ENCODE measurements at places on chromosomes 6 and 20.
A peak's percentile ranks its signal among the peaks of the same experiment; 100 is the strongest.

DNA sequence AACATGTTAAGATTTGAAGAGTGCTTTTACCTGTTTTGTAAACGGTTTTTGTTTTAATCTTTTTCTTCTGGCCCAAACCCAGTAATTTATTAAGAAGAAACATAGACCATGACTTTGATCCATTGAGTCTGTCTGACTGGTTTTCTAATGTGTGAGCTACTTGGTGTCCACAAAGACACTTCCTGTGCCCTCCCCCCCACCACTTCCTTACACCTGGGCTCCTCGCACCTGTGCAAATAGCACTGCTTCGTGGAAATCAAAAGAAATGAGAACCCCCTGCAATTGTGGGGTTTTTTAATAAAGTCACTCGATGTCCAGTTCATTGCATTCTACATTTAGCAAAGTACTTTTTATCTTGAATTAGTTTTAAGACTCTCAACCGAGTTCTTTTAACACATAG lies 65.5 kb downstream of the SMOC2 start:
- no peak for DNase-seq

DNA sequence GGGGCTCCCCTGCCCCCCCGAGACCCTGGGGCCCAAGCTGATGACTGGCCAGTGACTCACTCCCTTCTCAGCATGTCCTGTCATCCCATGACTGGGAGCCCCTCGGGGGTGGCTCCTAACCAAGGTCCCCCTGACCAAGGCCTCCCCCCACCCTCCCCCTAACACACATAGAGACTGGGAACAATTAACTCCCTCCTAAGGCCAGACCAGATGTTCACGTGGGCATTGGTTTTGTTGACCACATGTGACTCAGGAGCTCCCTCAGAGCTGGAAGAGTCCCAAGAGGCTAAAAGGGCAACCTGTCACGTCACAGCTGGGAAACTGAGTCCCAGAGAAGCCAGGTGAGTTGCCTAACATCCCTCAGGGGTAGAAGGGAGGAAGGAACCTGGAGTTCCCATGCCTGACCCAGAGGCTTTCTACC lies 10.6 kb upstream of the CCN5 start:
- no peak for DNase-seq

GRCh38 chr6:71258078-71258866 lies 30.3 kb upstream of the OGFRL1 start:
- DNase-seq: no peak

- no peak for DNase-seq
Measured at GRCh38 chr20:51679254-51679921, 88.8 kb downstream of the ATP9A start.

DNA sequence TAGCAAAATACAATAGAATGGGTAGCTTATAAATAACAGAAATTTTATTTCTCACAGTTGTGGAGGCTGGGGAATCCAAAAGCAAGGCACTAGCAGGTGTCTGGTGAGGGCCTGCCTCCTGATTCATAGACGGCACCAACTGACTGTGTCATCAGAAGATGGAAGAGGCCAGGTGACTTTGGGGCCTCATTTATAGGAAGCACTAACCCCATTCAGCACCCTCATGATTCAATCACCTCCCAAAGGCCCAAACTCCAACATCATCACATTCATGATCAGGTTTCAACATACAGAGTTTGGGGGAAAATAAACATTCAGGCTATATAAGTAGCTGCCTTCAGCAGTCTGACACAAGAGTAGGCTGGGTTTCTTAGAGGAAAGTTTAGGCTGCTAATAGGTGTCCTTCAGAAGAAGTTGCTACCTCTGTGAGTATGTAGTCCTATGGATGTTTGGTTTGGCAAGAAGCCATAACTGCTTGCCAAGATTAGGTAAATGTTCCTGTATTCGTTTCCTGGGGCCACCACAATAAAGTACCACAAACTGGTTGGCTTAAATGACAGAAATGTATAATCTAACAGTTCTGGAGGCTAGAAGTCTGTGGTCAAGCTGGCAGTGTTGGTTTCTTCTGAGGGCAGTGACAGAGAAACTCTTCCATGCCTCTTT lies 48.8 kb downstream of the NT5E start:
- DNase-seq: no peak

DNA sequence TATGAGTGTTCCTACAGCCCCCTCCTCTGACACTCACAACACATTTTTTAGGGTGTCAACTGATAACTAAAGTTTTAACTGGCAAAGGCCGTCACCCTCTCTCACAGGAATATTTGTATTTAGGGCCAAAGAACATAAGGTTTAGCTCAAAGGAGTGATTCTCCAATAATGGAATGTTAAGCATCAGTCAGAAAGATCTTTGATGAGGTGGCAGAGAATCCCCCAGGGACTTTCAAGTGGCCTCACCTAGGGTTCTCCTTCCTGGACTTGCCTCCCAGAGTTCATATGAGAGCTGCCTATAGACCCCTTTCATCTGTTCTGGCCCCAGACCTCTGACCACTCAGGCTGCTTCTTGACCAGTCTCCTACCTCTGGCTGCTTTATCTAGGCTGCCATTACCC lies 7.4 kb upstream of the SCUBE3 start:
- DNase-seq: no peak

DNA sequence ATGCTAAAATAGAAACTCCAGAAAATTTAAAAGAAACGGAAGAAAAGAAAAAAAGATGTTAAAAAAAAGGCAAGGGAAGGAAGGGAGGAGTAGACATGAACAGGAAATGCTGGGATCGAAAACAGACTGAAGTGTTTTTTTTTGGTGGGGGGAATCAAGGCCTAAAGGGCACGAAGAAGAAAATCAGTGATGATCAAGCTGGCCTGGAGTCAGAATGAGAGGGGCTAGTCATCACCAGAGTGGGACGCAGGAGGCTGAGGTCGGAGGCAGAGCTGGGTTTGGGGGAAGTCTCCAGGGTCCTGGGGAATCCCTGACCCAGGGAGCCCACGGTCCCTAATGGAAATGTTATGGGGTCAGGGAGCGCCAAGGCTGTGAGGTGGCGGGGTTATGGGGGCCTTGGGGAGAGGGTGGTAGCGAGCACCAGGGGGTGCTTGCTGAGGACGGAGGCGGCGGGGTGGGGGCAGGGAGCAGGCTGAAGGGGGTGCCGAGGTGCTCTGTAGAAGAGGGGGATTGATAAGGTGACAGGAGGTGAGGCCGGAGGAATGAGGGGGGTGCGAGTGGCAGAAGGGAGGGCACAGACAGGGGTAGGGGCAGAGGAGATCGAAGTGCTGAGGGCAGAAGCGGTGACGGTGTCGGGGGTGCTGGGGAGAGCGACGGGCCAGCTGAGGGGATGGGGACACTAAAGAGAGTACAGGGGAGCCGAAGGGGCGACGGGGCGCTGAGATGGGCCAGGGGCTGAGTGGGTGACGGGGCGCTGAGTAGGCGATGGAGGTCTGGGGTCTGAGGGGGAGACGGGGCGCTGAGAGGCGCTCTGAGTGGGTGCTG lies 684 bp downstream of the ZNFX1 start:
- peak; percentile 10 for DNase-seq

- no peak for DNase-seq
Measured at GRCh38 chr6:5665667-5666066, 341.1 kb downstream of the NRN1 start.

- DNase-seq: peak; percentile 63
Measured at GRCh38 chr6:31068669-31069340, 43.6 kb downstream of the C6orf15 start.

DNA sequence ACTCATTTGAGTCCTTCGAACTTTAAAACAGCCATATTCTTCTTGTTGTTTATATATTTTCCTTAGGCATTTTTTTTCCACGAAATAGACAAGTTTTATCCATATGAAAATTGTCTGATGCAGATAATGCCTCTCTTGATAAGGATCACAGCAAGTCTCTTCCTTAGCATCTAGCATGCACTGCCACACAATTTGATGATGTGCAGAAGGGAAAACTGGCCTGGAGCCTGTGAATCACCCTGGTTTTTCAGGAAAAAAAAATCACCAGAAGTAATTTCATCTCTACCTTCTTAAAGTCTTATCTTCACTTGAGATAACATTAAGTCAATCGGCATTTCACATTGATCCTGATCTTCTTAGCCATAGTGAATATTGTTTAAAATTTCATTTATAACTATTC lies 199.8 kb downstream of the TENT5A start:
- no peak for DNase-seq

- DNase-seq: no peak
Measured at GRCh38 chr6:105326833-105327770, 75.8 kb downstream of the PREP start.
